K562 (cell line): ENCODE measurements at places on chromosomes 13 and 19.

GRCh38 chr19:35247526-35248309 lies 1.1 kb upstream of the LSR start:
- peak; percentile 85 for DNase-seq

- DNase-seq: no peak
Observed at GRCh38 chr19:19451429-19452242, 46.2 kb downstream of the GATAD2A start.

DNA sequence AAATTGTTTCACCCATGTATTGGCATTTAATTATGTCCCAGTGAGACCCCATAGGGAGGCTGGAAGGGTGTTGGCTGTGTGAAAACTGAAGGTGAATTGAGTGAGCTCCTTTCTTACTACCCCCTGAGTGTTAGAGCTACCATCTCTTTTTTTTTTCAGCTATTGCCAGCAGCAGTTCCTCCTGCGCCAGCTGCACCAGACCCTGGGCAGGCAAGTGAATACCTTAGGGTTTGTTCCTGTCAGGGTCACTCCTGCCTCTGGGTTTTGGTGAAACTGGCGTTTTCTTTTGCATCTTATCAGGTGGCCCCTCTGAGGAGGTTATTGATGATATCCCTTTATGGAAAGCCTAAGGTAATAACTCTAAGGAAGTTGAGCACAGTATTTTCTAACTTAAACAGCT lies 25.5 kb downstream of the CEACAM8 start:
- no peak for DNase-seq

- no peak for DNase-seq
Observed at GRCh38 chr13:23828866-23829265, 60.3 kb downstream of the MIPEP start.

GRCh38 chr19:40284501-40285352 lies at the start of gene AKT2:
AKT2 (minus strand) TSS chr19:40285345; CDS start chr19:40265267, 20,078 bp downstream.
- DNase-seq: peak; percentile 95

- no peak for DNase-seq
Observed at GRCh38 chr13:65378943-65379519, 1851.1 kb downstream of the PCDH9 start.

GRCh38 chr13:98536729-98537128 lies 40.2 kb downstream of the STK24 start:
- no peak for DNase-seq

DNA sequence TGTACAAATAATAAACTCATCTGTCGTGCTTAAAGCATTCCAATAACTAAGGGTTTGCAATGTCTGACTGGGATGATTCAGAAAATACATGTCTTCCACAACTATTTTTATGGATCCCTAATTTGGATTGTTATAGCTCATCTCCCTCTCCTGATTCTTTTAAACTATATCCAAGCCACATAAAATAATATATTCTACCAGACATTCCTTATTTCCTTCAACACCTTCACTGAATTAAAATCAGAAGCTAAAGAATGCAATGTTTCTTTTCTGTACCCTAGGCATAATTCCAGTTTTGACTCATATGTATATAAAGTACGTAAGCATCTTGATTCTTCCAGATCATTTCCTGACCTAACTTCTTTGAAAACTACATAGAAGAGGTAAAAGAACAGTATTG lies 420.4 kb downstream of the EFNB2 start:
- no peak for DNase-seq

DNA sequence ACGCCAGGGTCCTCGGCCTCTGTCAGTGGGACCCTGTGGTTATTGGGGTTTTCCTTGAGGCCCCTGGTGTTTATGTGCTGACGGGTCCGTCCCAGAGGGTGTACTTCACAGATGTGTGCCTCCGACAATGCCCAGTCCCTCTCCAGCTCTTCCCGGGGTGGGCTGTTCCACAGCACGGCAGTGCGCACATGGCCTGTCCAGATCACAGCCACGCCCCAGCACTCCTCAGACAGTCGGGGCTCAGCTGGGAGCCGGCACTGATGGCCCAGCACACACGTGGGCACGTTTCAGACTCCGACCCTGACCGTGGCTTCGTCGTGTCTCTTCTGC lies 16.9 kb upstream of the F7 start:
- no peak for DNase-seq

GRCh38 chr19:23784274-23784673 lies 25.6 kb upstream of the ZNF681 start:
- no peak for DNase-seq

GRCh38 chr13:26540334-26540733 lies 17.1 kb upstream of the WASF3 start:
- no peak for DNase-seq

- no peak for DNase-seq
Observed at GRCh38 chr13:49357694-49358093, 86.2 kb downstream of the CAB39L start.

- no peak for DNase-seq
Observed at GRCh38 chr13:35979361-35979951, 151.7 kb downstream of the DCLK1 start.

DNA sequence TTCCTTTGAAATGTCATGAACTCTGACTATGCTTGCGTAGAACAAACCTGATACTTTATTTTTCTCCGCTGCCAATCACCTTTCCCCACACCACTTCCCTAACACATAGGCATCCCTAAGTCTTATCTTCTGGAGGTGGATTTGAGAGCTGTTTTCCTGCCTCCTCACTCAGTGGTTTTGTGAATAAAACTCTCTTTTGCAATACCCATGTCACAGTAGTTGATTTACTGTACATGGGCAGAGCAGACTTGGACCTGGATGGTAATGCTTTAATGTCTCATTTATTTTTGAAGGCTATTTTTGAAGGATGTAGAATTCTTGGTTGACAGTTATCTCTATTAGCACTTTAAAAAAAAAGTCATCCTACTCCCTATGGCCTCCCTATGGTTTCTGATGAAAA lies 881.8 kb downstream of the SLITRK5 start:
- no peak for DNase-seq

DNA sequence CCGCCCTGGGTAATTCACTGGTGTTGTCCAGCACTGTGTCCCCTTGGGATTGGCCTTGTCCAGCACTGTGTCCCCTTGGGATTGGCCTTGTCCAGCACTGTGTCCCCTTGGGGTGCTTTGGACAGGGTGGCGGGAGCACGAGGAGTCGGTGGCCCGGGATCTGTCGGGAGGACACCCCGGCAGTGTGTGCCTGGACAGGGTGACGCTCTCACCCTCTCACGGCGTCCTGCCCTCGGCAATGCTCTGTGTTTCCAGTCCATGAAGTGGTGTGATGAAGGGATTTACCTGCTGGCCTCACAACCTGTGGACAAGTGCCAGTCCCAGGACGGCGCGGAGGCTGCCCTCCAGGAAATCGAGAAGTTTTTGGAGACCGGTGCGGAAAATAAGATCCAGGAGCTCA lies 29.9 kb upstream of the F7 start:
- DNase-seq: no peak

DNA sequence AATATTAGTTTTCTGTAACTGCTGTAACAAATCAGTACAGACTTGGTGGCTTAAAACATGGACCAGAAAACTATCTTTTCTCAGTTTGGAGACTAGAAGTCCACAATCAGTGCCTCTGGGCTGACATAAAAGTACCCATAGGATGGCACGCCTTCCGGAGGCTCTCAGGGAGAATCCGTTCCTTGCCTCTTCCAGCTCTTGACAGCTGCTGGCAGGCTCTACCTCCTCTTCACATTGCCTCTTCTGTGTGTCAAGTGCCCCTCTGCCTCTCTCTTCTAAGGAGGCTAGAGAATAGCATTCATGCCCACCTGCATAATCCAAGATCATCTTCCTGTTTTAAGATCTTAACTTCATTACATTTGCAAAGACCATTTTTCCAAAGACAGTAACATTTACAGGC lies 1194.2 kb downstream of the EFNB2 start:
- DNase-seq: no peak

GRCh38 chr13:108448891-108449290 lies 179.4 kb downstream of the TNFSF13B start:
- no peak for DNase-seq

DNA sequence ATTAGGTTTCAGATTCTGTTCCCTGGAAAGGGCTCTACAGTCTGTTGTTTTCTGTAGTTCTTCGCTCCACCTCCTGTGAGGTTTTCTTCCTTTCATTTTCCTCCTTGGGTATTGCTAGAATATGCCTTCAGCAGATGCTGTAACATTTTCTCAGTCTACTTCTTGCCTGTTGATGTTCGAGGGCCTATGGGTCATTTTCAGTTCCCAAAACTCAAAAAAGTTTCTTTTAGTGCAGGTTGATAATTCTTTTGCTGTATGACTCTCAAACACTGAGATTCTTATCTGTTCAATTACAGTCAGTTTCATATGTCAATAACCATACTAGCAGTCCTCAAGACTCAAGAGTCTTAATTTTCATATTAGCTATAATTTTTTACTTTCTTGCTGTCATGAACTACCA lies 268.3 kb downstream of the RFC3 start:
- no peak for DNase-seq

DNA sequence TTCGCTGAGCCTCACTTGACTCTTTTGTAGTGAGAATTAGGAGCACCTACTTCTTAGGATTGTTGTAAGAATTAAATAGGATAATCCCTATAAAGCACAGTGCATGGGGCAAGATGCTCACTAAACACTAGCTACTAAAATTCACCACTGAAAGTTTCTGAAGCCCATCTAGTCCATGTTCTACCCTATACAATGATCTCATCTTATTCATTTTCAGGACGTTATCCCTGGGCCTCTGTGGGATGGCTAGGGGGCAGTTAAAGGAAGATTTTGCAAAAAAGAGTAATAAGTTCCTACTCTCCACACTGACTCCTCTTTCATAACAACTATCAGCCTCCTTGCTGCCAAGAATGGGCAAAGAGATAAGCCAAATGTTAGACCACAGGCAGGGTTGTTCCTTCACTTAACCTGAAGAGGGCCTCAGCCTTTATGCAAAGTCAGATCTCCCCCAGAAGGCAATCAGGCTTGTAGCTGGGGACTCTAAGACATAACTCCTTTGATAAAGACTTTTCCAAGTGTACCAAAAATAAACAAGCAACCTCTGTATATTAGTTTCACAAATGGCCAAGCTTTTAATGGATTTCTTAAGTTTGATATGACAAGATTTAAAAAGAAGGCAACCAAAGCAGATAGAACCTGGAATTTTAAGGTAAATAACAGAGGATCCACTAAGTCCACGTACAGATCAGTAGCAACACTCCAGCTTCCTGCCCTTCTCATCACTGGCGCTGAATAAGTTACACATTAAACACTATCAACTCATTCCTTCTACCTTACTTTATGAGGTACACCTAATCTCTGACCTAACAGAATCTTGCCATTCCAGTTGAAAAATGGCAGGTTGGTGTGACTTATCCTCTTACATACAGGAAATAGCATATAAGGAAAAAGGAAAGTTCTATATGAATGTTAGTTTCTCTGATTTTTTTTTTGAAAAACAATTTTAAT lies 44.4 kb downstream of the ELF1 start:
- DNase-seq: peak; percentile 81

DNA sequence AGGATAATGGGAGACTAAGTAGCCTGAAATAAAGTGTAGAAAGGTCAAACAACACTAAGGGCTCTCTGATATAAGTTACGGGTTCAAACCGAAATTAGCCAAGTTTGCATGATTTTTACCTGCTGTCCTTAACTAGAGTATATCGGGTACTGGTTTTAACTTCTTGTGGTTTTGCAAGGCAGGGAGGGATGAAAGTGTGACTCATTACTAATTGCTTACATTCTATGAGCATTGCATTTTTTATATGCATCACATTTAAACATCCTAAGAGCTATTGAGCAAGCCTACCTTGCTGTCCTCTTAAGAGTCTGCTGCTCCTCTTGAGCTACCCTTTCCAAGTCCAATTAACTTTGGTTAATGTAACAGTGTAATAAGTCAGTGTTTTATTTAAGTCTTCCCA lies 415.4 kb downstream of the SLITRK5 start:
- no peak for DNase-seq

DNA sequence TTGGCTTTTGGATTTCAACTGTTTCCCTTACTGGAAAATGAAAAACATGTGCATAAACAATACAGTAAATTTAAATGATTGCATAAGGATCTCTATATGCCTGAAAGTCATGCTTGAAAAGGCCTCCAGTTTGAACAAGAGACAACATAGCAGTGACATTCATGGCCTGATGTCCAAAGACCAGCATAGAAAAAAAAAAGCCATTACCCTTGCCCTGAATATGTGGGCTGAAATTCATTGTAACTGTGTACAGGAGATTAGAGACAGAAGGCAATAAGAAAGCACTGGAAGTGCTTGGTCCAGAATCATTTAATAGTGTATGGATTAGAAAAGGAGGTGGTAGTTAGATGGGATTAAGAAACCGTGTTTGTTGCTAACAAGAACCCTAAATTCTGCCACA lies 15.4 kb downstream of the MIR17HG start:
- no peak for DNase-seq

DNA sequence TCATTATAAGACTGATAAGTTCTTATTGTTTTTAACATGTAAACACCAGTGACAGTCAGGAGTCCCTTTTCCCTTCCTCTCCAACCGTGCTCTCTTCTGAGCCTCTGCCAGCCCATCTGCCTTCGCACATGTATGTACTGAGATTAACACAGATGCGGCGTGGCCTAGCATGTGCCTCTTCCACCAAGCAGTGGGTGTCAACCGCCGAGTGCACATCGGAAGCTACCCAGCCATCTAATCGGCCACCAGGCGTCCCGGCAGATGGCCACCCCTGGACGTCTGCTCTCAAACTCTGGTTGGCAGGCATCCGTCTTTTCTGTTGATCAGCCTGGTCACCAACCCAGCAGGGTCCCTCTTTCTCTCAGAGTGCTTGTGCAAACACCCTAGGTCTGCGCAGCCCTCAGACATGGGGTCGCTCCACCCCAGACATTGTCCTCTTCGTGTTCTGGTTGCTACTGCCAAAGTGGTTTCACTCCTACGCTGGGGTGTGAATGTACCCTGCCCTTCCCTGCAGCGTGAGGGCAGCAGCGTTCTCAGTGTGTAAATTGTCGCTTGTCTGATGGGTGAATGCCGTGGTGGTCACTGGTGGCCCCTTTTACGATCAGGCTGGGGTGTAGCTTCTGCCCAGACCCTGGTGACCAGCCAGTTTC lies 57.7 kb upstream of the LDLR start:
- DNase-seq: no peak

DNA sequence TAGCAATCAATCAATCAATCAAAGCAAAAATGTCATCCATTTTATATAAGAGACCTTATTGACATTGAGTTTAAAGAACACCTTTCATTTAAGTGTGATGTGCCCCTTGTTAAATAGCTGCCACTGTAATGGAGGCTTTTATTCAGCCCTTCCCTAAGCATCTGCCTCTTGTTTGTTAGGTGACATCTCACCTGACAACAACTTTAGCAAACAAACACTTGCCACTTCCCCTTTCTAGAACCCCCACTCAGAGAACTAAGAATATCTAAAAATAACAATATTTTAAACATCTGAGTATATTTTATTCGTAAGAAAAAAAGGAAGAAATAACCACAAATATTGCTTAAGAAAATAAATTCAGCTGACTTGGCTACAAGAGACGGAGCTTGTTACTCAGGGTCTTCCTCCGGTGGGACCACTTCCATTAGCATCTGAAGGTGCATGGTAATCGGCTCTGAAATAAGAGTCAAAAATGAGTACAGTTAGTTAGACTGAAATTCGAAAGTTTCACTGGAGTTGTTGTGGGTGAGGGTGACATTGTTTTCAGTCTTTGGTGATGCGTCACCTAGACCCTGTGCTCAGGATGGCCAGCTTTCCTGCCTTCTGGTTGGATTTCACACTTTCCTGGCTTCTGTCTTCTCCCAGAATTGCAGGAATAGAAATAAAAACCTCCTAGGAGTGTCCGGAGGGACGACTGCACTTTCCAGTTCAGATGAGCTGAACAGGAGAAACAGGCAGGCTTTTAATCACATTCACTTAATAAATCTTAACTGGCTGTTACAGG lies 39.1 kb downstream of the SLC7A9 start:
- no peak for DNase-seq

- DNase-seq: no peak
Observed at GRCh38 chr13:48574041-48574796, 41.3 kb upstream of the RCBTB2 start.
